ENCODE measurements at places on chromosomes 12 and 14. TPM values are rescaled to one million over a fixed set of nuclear protein-coding genes. Genes with fewer than 3 reads are reported as not detected.

The ACVRL1 gene
- total RNA-seq, result 2.6 TPM

The LTBP2 gene
- total RNA-seq, result 211 TPM

The SLC6A13 gene
- total RNA-seq, result 0.11 TPM

The RBM19 gene
- total RNA-seq, result 18.4 TPM

The LALBA gene
- not detected for total RNA-seq

The ARHGDIB gene
- total RNA-seq, result 16.0 TPM

The LRCOL1 gene
- total RNA-seq, result not detected

The MYRFL gene
- not detected for total RNA-seq

The CLEC4E gene
- not detected for total RNA-seq

The ACSM4 gene
- total RNA-seq, result not detected

The KLRB1 gene
- total RNA-seq, result not detected

The DHRS2 gene
- 2.4 TPM for total RNA-seq

The C12orf75 gene
- total RNA-seq, result 238 TPM

The GPD1 gene
- total RNA-seq, result 0.17 TPM

The GLI1 gene
- total RNA-seq, result 1.1 TPM

The SOAT2 gene
- not detected for total RNA-seq

The BDKRB2 gene
- not detected for total RNA-seq

The CEP128 gene
- 10.4 TPM for total RNA-seq

The FOXA1 gene
- 0.13 TPM for total RNA-seq

The PAPLN gene
- total RNA-seq, result 0.63 TPM

The SLC5A8 gene
- total RNA-seq, result not detected

The RTN1 gene
- total RNA-seq, result 0.63 TPM

The OR6C2 gene
- total RNA-seq, result not detected

The KCNA1 gene
- total RNA-seq, result 2.2 TPM

The PARPBP gene
- 30.1 TPM for total RNA-seq

The PMCH gene
- total RNA-seq, result not detected

The NANOG gene
- not detected for total RNA-seq

The CELA1 gene
- not detected for total RNA-seq

The SERPINA5 gene
- total RNA-seq, result 0.06 TPM

The PPM1H gene
- 1.6 TPM for total RNA-seq

The SLCO1B1 gene
- total RNA-seq, result not detected

The GARIN6 gene
- total RNA-seq, result not detected

The PMEL gene
- total RNA-seq, result 0.32 TPM

The ABCC9 gene
- total RNA-seq, result 0.26 TPM

The C12orf42 gene
- total RNA-seq, result not detected

The KRT6C gene
- not detected for total RNA-seq

The MGP gene
- total RNA-seq, result not detected

The BIN2 gene
- total RNA-seq, result not detected

The SYCP3 gene
- 0.34 TPM for total RNA-seq

The KCNA5 gene
- not detected for total RNA-seq

The C14orf93 gene
- 4.0 TPM for total RNA-seq

The KRT73 gene
- total RNA-seq, result not detected

The TPH2 gene
- not detected for total RNA-seq

The PTGR2 gene
- 18.9 TPM for total RNA-seq

The SLC25A47 gene
- not detected for total RNA-seq

The VPS33A gene
- 22.4 TPM for total RNA-seq

The PLEKHG3 gene
- 3.5 TPM for total RNA-seq

All from LHCN-M2 (cell line).